Activated T-cell treated with anti-CD3 and anti-CD28 coated beads for 48 hours (primary cell): ENCODE measurements at places on chromosomes 16 and 17.

GRCh38 chr17:2655546-2655945, 56.0 kb downstream of the CLUH start:
- DNase-seq: no peak

DNA sequence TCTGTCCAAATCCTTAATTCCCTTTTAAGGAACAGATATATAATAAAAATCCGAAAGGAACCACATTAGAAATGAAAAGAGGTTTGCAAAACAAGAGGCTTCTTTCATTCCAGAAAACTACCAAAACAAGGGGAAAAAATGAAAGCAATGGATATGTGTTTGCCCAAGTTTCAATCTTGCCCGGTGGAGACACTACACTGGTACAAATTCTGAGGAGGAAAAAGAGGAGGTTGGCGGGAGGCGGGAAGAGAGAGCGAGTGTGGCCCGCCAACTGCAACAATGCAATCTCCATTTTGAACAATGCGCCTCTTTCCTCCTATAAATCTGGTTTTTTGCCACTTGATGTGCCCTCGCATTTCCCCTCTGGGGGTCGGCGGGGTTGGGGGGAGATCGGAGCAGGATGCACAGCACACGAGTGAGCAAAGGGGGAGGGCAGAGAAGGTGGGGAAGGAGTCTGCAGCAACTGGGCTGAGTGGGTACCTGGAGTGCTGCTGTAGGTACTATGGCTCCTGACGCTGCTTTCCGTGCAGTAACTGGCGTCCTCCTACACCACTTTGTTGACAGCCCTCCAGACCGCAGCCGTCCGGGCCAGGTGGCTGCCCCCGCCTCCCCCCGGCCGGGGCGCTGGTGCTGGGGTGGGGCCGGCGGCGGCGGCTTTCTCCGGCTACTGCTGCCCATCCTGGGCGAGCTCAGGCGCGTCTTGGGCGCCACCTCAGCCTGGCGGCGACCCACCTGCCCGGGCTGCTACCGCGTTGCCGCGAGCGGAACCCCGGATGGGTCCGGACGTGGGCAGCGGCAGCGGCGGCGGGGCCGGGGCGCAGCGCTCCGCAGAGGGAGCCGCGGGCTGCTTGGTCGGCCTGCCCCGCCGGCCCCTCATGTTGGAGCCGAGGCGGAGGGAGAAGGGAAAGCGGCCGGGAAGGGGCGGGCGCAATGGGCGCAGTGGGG, 93.8 kb upstream of the PLEKHM1 start:
- DNase-seq: peak; percentile 75

DNA sequence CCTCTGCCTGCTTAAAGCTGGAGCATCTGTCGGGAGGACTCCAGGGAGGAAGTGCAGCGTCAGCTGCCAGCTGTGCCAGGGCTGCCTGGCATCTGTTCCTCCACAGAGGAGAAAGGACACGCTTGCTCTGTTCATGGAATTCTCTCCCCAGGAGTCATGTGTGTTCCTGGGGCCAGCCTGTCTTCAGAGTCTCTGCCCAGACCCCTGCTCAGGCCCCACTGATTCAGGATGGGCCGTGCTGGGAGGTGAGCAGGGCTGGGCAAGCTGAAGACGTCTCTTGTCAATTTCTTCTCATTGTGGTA, 24.2 kb downstream of the CRISPLD2 start:
- DNase-seq: no peak

DNA sequence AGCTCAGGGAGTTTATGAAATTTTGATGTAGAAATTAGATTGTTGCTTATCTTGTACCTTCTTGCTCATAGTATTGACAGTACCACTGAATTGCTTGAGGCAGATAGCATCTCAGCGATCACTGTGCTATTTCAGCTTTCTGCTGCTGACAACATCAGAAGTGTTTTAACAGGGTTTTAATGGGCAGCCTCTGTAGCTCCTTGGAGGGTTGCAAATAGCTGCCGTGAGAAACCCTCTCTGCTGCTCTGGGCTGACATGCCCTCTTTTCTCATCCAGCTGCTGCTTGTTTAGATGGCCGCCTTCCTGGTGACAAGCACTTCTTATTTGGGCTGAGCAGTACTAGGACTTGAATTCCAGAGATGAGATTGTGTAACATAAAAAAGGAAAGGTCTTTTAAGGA, 180.2 kb upstream of the TBX2 start:
- DNase-seq: no peak

DNA sequence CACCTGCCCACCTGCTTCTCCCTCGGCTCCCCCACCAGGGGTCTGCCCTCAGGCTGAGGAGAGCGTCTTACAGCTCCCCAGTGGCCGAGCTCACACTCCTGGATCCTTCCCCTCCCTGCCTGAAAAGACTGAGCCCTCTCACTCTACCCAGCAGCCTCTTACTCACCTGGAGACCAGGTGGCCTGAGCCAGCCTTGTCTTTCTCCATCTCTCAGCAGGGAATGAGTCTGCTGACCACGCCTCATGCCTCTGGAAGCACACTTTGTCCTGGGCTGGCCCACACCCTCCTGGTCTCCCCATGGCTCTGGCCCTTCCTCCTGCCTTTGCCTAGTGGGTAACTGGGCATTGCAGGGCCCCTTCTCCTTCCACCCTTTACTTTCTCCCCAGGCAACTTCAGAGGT, 177.2 kb downstream of the ENGASE start:
- DNase-seq: no peak

GRCh38 chr17:55598495-55598894, 87.2 kb upstream of the SMIM36 start:
- DNase-seq: no peak

- DNase-seq: no peak
These were observed 66.7 kb upstream of the DHX40 start for GRCh38 chr17:59498530-59499307.

DNA sequence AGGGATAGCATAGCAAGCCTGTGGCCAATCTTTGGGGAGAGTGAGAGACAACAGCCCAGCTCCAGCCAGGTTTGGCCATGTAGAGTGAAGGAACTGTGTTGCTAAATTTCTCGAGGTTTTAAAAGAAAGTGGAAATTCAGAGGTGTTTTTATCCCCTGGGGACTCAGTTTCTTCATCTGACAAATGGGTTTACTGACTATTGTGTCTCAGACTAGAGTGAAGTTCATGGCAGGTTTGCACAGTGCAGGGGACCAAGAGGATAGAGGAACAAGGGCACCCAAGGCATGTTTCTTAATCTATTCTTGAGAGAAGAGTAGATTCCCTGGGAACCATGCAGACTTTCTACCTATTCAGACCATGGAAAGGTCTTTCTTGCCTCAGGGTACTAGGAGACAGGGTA, 555.8 kb upstream of the C16orf82 start:
- no peak for DNase-seq

GRCh38 chr16:82639666-82640336, 13.0 kb downstream of the CDH13 start:
- DNase-seq: peak; percentile 44

DNA sequence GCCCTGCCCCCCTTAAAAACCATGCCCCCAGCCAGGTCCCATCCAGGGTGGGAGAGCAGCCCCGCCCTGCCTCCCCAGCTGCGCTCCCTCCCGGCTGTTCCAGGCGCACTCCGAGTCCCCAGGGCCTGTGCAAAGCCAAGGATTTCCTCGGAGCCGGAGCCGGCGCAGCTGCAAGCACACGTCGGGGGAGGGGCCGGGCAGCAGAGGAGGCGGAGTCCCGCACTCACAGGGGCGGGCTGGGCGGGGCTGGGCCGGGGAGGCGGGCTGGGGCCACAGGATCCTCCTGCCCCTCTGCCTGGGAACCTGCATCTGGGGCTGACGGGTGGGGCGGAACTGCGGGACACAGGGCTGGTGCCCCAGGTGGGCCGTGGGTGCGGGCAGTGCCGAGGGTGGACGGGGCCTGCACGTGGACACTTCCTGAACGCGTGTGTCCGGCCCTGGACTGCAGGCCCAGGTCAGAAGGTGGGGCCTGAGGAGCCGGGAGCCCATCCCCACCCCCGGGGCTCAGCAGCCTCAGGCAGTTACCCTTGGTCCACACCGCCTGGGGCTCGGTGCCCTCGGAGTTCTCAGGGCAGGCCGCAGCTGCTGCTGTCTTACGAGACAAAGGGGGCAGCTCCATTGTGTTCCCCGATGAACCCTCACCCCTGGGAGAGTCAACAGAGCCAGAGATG, 24.0 kb upstream of the SSTR5 start:
- peak; percentile 17 for DNase-seq

GRCh38 chr16:71792176-71792575, 16.5 kb downstream of the AP1G1 start:
- no peak for DNase-seq

- DNase-seq: no peak
These were observed 34.5 kb downstream of the USP7 start for GRCh38 chr16:8929086-8929748.

GRCh38 chr17:41775394-41776226, 10.9 kb downstream of the JUP start:
- no peak for DNase-seq

DNA sequence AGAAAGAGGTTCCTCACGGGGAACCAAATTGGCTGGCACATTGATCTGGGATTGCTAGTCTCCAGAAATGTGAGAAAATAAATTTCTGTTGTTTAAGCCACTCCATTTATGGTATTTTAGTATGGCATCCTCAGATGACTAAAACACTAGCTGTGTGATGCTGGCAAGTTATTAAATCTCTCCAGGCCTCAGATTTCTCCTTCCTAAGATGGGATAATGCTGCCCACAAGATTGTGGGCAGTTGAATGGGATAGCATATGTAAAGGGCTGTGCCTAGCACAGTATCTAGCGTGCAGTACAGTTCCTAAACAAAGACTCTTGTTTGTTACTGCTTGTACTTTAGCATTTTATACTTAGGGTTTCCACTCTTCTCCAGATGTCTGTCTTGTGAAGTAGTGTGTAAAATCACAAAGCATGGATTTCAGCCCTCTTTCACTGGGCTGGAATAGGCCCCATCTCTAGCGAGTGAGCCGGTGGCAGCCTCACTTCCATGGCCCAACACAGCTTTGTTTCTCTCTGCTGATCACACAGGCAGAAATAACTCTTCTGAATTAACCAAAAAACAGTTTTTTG, 38.2 kb upstream of the PHAF1 start:
- DNase-seq: no peak

DNA sequence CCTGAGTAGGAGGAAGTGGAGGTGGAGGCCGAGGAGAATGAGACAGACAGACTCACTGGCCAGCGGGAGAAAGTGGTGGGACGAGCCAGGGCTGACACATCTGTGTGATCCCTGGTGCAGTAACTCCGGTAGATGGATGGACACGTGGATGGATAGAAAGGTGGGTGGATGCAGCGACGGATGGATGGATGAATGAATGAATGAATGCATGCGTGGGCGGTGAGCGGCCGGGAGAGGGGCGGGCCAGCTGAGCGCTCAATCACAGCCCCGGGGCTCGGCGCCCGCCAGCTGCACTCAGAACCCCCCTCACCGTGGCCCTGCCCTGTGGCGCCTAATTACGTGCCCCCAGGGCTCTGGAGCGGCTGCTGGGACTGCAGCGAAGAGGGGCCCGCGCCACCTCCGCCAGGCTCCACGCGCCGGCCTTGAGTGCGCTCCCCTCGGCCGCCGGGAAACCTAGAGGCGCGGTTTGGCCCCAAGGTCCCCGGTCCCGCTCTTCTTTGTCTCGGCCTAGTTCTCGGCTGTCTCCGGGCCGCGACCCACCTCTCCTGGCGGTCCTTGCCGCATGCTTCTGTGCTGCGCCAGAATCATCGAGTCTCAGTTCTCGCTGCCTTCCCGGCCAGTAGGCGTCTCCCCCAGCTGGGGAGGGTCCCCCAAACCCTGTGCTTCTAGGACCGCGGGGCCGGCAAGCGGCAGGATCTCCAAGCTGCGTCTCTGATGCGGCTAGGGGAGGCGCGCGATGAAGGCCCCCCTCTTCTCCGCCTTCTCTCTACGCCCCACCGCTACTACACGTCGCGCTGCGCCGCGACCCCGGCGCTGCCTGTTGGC, 41.0 kb downstream of the RAI1 start:
- DNase-seq: no peak

GRCh38 chr17:673200-673681, 41.4 kb downstream of the VPS53 start:
- DNase-seq: no peak

DNA sequence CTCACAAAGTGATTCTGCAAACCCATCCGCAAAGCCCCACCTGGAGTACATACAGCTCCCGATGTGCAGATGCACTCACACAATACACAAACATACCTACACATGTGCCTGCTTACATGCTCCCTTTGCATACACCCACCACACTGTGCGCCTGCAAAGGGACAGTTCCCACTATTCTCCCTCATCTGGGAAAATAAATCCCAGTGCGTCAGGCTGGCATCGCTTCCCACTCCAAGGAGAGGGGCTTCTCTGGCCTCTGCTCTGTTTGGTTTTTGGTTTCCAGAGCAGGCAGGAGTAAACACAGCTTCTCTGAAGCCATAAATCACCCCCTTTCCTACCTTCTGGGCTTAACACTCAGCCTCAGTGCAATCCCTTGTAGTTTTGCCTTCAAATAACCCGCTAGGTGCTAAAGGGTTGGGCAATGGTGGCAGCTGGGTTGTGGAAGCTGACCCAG, 14.7 kb downstream of the HOXB4 start:
- DNase-seq: no peak

GRCh38 chr16:4982056-4982867, 24.1 kb downstream of the SEC14L5 start:
- no peak for DNase-seq

DNA sequence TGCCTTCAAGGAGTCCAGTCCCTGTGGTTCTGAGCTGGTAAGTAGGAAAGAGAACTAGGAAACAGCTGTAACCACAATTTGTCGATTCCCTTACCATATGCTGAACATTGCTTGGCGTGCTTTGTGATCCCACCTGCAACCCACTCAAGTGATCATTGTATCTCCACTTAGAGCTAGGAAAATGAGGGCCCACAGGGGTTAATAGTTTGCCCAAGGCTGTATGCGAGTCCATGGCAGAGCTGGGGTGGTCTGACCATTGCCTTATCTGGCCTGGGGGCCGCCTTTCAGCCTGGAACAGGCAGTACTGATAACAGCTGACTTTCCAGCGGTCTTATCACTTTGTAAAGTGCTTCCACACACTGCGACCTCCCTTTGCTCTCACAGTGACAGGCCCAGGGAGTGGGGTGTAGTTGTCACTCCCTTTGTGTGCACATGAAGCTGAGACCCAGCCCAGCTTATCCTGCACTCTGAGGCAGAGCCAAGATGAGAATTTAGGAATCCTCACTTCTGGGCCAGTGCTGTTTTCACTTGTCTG, 9.8 kb downstream of the MYL4 start:
- no peak for DNase-seq

DNA sequence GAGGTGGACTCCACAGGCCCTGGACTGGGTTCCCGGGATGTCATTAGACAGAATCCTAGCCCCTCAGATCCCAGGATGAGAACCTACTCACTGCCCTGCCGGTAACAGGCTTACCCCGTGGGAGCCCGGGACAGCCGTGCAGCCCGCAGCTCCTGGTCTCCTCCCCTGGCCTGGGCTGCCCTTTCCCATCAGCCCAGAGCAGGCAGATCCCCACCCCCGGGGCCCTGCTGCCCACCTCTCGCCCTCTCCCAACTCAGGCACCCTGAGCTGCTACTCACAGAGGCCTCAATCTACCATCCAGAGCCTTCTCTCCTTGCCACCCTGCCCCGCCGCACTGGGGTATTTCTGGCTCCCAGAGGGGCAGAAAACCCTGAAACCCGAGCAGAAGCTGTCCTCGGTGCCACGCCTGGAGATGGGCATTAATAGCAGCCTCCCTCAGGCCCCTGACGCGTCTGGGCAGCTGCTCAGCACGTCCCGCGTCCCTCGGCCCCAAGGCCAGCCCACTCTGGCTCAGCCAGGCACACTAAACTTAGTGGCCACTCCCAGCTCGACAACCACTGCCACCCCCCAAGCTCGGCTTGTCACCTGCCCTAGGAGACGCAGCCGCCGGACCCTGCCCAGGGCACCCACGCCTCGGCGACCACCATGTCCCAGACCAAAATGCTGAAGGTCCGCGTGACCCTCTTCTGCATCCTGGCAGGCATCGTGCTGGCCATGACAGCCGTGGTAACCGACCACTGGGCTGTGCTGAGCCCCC, at the start of gene CACNG1:
CACNG1 (plus strand) TSS at position 539 of the 757 bp plus-strand sequence; CDS start at position 646, 107 bp downstream.
- DNase-seq: no peak

- no peak for DNase-seq
These were observed at the start of gene CYGB for GRCh38 chr17:76537578-76538280. TSS of gene CYGB (minus strand) at chr17:76537709. CDS start at chr17:76537542, 167 bp downstream.
